Sigmoid colon (tissue), 7 donors: ENCODE measurements at places on chromosomes 13 and 19. TPM values are rescaled to one million over a fixed set of nuclear protein-coding genes. Genes with fewer than 3 reads are reported as not detected.

ZNF8 gene
- 6.4 TPM for total RNA-seq

DNA sequence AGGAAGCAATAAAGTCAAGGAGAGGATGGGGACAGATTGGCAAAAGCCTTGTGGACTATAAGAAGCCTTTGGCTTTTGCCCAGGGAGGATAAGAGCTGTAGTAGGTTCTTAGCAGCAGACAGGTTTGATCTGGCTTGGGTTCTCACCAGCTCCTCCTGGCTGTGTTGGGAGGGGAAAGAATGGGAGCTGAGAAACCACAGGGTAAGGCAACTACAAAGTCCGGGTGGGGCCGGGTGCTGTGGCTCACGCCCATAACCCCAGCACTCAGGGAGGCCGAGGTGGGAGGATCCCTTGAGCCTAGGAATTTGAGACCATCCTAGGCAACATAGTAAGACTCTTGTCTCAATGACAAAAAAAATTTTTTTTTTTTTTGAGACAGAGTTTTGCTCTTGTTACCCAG, 20.6 kb downstream of the NECTIN2 start:
- no peaks in the 10 kb centered on the region for H3K27me3 ChIP-seq
- no peak overlapping the region for H3K27ac ChIP-seq
- H3K4me3 ChIP-seq: no peak overlapping the region
- peaks cover 8% of the 10 kb centered on the region for H3K36me3 ChIP-seq
- H3K4me1 ChIP-seq: no peaks in the 10 kb centered on the region

THAP8 gene
- total RNA-seq: 19.9 TPM

LILRA6 gene
- total RNA-seq: 2.2 TPM

GRCh38 chr13:106357198-106357597, 178.3 kb downstream of the EFNB2 start:
- H3K27me3 ChIP-seq: no peaks in the 10 kb centered on the region
- no peaks in the 10 kb centered on the region for H3K36me3 ChIP-seq
- peaks cover 7% of the 10 kb centered on the region for H3K4me1 ChIP-seq
- H3K27ac ChIP-seq: no peak overlapping the region

- no peak for DNase-seq
- no peaks in the 10 kb centered on the region for H3K27me3 ChIP-seq
- H3K4me3 ChIP-seq: no peak overlapping the region
- H3K4me1 ChIP-seq: peaks cover 4% of the 10 kb centered on the region
Observed at GRCh38 chr13:24224232-24224680, 63.7 kb downstream of the SPATA13 start.

- DNase-seq: no peak
- H3K36me3 ChIP-seq: no peaks in the 10 kb centered on the region
- no peaks in the 10 kb centered on the region for H3K4me1 ChIP-seq
- H3K27ac ChIP-seq: no peak overlapping the region
Observed at GRCh38 chr13:96958286-96958891, 35.9 kb downstream of the OXGR1 start.

GRCh38 chr13:50918567-50918966, 9.0 kb downstream of the RNASEH2B start:
- H3K27ac ChIP-seq: peak overlapping the region; percentile 42
- no peak for DNase-seq
- no peaks in the 10 kb centered on the region for H3K27me3 ChIP-seq
- no peaks in the 10 kb centered on the region for H3K36me3 ChIP-seq
- H3K4me3 ChIP-seq: no peak overlapping the region
- H3K4me1 ChIP-seq: peaks cover 35% of the 10 kb centered on the region

- no peak overlapping the region for H3K4me3 ChIP-seq
- no peak for DNase-seq
- no peaks in the 10 kb centered on the region for H3K27me3 ChIP-seq
- no peak overlapping the region for H3K27ac ChIP-seq
Observed at GRCh38 chr13:110788778-110789177, 75.3 kb downstream of the ING1 start.

C19orf73 gene
- total RNA-seq: not detected
